T-helper 9 cell (primary cell): ENCODE measurements at places on chromosomes 2 and 18.

GRCh38 chr2:228688007-228688645 lies 506.6 kb upstream of the SPHKAP start:
- no peak for DNase-seq

DNA sequence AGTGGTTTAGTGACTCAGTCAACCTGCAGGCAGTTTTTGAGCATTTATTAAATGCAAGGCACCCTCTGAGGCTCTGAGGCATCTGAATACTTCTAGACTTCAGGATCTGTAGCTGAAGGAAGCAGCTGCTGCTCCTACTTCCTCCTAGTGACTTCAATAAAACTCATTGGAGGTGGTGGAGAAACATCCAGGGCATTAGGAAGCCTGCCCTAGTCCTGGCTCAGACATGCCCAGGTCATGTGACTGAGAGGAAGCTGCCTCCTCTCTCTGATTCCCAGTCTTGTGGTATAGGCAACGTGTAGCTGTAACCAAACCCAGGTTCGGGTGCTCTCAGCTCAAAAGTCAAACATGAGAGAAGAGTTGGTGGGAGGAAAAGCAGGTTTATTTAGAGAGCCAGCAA lies 287.2 kb upstream of the GYPC start:
- no peak for DNase-seq

DNA sequence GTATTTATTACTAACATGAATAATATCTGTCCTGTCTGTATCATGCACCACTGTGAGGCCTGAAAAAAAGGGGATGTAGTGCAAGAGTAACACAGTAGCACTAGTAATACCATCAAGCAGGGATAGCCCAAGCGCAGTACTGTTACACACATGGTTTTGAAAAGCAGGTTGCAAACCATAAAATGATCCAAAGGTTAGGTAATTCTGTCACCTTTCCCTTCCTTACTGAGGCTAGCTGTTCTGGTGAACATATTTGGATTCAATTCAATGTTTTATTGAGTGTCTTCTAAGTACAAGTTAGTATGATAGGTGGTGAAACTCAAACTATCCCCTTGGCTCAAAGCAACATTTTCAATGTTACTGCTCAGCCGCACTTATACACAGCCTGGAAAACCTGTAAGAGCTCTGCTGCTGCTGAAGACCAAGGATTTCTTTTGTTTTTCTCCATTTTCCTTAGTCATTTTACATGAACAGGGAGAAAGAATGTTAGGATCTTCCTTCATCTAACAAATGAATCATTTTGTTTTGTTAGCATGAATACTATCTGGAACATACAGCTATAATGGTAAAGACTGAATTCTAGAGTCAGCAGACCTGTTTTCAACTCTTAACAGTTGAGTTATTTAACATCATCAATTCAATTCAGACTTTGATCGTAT lies 102.5 kb upstream of the ITPRID2 start:
- DNase-seq = no peak

GRCh38 chr2:133326652-133327397 lies 241.4 kb downstream of the NCKAP5 start:
- DNase-seq = no peak

DNA sequence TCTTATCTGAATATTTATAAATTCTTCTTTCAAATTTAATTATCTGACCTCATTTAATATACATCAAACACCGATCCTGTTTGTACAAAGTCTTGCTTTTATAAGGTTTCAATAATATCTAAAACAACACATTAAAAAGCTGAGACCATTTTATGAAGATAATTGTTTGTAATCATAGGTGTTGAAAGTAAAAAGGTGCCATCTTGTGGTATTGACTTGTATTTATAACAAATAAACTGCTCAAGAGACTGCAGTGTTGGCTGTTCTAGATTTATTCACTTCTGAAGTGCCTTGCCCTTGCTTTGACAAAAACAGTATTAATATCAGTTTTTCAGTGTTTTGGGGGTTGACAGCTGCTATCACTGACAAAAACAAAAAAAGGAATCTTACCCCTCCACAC lies 286.8 kb upstream of the HNMT start:
- DNase-seq = no peak

- DNase-seq = no peak
Measured at GRCh38 chr2:240644859-240645301, 19.6 kb downstream of the GPR35 start.

DNA sequence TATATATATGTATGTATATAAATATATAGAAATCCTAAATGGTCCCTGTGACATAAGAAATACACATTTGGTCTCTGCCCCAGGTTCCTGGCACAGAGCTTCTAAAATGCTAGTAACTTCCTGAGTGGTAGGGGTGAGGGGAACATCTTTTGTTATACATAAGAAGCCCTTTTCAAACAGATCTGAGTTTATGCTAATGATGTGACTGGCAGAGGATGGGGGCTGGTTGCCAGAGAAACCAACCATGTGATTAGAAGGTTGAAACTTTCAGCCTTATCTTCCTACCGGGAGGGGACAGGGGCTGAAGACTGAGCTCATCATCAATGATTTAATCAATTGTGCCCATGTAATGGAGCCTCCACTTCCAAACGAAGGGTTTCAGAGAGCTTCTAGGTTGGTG lies 16.3 kb downstream of the MFSD2B start:
- DNase-seq = no peak

DNA sequence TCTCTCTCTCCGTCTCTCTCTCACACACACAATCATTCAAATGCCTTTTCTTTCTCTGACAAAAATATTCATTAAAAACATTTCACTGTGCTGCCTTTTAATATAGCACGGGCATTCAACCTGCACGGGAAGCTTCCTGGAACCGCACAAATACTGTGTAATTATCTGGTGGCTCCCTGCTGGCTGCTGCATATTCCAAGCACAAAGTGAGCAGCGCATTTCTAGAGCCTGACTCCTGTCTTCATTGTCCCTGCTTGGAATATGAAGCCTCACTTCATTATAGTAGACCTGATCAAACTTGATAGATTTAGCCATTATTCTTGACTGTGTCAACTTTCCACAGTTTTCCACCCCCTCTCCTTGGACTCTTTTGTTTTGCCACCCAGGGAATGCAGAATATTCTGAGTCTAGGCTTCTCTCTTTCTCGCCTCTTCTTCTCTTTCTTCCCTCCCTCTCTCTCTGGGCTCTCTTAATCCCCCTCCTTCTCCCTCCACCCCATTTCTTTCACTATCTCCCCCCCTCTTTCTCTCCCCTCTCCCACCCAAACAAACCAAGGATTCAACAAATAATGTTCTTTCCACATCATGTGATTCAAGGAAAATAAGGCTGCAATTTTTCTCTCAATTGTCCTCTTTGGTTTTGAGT lies 672.1 kb upstream of the FANCL start:
- DNase-seq = no peak

- no peak for DNase-seq
Measured at GRCh38 chr2:210496512-210496911, 20.0 kb upstream of the LANCL1 start.

GRCh38 chr18:54742659-54743604 lies 85.3 kb upstream of the RAB27B start:
- DNase-seq = no peak

DNA sequence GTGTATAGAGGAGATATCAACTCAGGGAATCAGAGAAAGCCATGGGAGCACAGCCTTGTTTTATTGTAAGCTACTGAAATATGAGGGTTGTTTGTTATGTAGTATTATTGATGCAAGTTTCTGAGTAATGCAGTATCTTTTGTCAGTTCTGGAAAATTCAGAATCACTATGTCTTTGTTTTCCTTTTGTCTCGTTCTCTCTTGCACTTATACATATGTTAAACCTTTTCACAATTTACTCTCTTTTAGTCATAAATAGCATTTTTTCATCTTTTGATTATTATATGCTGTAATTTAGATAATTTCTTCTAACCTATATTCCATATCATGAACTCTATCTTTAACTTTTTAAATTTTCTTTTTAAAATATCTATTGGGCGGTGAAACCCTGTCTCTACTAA lies 85.0 kb upstream of the COL3A1 start:
- DNase-seq = no peak

GRCh38 chr2:187554011-187554703 lies at the start of gene TFPI:
Gene TFPI, minus strand, starts transcription at chr2:187554435. Its CDS starts 50,667 bp downstream, at chr2:187503768.
- no peak for DNase-seq

DNA sequence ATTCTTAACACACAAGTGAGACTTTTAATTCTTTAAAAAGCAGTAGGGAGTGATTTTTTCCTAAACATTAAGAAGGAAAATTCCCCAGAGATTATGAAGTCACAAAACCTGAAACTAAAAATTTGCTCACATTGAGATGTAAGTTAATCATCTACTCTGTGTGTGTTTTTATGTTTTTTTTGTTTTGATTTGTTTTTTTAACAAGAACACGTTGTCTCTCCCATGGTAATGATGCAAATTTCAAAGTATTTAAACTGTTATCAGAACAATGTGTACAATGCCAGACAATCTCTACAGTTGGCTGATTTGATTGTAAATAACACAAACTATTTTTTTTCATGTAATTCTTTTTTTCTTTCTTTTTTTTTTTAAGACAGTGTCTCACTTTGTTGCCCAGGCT lies 71.5 kb downstream of the COLEC12 start:
- DNase-seq = no peak

DNA sequence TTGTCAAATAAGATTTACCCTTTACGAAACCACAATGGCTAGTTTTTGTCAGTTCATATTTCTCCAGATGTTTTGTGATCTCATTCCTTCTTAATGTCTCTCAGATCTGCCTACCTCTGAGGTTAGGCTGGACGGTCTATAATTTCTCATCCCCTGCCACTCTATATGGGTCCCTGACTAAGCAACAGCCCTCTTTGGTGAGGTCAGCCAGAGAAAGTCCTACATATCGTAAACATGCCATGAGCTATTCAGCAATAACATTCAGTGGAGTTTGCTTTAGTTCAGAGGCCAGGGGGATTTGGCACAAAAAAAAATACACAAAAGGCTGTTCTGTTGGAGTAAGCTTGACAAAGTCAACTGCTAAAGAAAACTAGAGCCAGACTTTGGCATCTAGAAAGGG lies 192.1 kb upstream of the NCKAP5 start:
- DNase-seq = no peak

DNA sequence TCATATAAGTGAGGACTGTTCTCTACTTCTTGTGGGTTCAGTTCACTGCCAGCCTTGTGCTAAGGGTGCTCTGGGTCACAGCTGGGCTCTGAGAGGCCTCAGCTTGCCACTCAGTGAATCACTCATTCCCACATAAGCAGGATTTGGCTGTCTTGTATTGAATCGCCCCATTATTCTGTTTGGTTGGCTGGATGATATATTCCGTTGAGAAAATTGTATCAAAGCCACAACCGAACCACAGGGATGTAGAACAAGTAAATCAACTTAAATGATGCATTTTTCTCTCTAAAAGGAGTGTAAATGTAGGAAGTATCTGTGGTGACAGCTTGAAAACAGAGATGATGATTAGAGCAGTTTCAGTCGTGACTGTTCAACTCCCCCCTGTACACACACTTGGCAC lies 39.6 kb downstream of the TTC39C start:
- DNase-seq = no peak

DNA sequence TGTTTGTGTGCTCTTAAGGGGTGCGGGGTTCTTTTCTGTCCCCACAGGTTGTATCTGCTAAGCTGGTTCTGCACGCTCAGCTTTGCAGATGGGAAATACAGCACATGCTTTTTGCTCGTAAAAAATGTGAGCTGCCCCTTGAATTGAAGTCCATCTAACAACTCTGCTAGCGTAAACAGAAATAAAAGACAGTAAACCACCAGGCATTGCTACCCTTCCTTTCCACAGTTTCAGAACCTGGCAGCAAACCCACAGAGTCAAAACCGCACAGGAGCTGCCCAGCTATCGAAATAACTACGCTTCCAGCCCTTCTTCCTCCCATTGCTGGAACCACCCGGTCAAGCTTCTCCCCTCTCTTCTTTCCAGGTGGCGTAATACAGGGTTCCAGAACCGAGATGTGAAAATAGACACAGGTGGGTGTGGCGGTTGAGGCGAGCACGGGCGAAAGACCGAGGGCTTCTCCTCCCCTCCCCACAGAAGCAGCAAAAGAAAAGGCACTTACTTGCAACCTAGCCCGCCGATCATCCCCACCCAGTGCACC lies 479 bp downstream of the SCN9A start:
- no peak for DNase-seq

GRCh38 chr2:110657724-110658305 lies 20.0 kb downstream of the BUB1 start:
- no peak for DNase-seq

DNA sequence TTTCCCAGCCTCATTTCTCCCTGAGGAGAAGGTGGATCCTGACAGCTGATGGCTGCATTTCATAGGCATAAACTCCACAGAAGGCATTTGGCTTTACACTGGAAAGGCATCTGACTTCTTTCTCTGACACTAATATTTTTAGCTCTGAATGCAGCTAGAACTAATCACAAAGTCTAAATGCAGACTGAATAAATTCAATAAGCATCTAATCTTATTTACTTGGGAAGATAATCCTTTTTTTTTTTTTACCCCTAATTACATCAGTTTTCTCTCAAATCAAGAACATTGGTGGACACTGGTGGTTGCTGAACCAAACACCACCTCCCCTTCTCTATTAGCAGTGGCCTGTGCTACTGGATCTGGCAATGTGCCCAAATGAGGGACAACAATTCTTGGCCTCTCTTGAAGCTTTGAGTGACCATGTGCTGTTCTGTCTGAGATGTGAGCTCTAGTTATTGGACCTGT lies 50.9 kb upstream of the CD226 start:
- no peak for DNase-seq

GRCh38 chr2:36824273-36824672 lies 127.8 kb downstream of the VIT start:
- DNase-seq = no peak

- DNase-seq = no peak
Measured at GRCh38 chr2:174399171-174399570, 3.6 kb downstream of the SCRN3 start.

DNA sequence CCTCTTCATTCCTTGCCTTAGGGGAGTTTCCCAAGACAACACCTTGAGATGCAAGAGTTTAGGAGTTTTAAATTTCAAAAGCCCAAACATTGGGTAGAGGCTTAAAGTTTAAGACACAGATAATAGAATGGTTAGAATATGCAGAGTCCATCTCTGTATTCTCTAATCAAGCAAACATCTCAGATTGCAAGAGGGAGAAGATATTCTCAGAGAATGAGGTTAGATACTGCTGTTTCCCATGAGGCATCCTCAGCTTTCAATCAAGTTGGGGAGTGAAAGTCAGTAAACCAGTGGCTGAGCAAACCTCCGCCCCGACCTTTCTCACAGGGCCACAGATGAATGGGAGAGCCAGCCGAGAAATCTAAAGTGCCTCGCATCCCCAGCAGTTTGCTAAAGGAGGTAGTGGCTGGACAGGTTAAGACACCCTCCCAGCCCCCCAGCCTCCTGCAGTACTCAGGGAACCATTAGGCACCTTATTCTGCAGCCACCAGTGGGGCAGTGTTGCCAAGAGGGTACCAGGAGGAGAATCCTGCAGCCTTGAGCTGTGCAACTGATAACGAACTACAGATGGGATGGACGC lies 30.0 kb downstream of the FBXO36 start:
- DNase-seq = no peak

GRCh38 chr2:696999-697627 lies 19.9 kb upstream of the TMEM18 start:
- DNase-seq = no peak

DNA sequence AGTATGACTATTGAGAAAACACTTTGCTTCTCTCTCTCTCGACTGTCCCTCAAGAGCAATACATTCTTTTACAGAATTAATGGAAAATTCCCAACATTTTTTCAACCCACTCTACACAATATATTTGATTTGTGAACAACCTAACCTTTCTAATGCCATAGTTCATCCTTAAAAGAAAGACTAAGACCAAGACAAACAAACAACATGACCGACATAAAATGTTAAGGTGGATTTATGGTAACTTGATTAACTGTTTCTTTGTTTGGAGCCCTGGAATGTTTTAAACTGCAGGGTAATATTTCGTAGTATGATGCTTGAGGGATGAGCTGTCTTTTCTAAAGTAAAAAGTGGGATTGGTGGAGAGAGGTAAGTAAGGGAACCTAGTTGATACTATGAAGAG lies 738.2 kb downstream of the MBD2 start:
- DNase-seq = no peak
